Activated naive CD8-positive, alpha-beta T cell treated with anti-CD3 and anti-CD28 coated beads, Interleukin-2, amount 10 ng/mL, durations not matched to agents 7 days and 5 days (primary cell): ENCODE measurements at places on chromosomes 4 and X. TPM values are rescaled to one million over a fixed set of nuclear protein-coding genes. Genes with fewer than 3 reads are reported as not detected.

The EVC gene
- 0.36 TPM for total RNA-seq

The PPEF2 gene
- total RNA-seq, result 0.17 TPM

The RAB40A gene
- total RNA-seq, result 0.26 TPM

The CDS1 gene
- 0.26 TPM for total RNA-seq

The HSD17B13 gene
- total RNA-seq, result 0.48 TPM

The GCNA gene
- 8.5 TPM for total RNA-seq

GRCh38 chrX:152886716-152887115, 11.2 kb upstream of the ZNF185 start:
- no peaks in the 10 kb centered on the region for H3K36me3 ChIP-seq
- H3K27ac ChIP-seq, result no peak overlapping the region
- peaks cover 14% of the 10 kb centered on the region for H3K27me3 ChIP-seq
- no peaks in the 10 kb centered on the region for H3K4me1 ChIP-seq
- DNase-seq, result no peak
- H3K4me3 ChIP-seq, result no peak overlapping the region

DNA sequence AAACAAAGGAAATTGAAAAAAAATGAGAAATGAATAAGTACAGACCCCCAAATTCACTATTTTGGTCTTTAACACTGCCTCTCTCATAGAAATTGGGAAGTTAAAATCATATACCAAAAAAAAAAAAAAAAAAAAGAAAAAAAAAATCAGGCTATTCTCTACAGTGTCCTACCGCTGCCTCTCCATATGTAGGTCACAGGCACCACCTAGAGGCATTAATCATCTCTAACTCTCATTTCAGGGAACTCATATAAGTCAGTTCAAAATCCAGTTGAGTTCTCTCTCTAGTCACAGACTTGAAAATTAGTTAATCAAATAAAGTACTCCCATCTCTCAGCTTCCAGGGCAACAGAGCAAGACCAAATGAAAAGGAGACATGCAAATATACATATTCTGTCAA, 47.9 kb downstream of the COX18 start:
- H3K27me3 ChIP-seq, result peaks cover 9% of the 10 kb centered on the region
- H3K4me1 ChIP-seq, result peaks cover 3% of the 10 kb centered on the region
- no peak overlapping the region for H3K27ac ChIP-seq
- no peak for DNase-seq
- no peak overlapping the region for H3K4me3 ChIP-seq
- no peaks in the 10 kb centered on the region for H3K36me3 ChIP-seq

DNA sequence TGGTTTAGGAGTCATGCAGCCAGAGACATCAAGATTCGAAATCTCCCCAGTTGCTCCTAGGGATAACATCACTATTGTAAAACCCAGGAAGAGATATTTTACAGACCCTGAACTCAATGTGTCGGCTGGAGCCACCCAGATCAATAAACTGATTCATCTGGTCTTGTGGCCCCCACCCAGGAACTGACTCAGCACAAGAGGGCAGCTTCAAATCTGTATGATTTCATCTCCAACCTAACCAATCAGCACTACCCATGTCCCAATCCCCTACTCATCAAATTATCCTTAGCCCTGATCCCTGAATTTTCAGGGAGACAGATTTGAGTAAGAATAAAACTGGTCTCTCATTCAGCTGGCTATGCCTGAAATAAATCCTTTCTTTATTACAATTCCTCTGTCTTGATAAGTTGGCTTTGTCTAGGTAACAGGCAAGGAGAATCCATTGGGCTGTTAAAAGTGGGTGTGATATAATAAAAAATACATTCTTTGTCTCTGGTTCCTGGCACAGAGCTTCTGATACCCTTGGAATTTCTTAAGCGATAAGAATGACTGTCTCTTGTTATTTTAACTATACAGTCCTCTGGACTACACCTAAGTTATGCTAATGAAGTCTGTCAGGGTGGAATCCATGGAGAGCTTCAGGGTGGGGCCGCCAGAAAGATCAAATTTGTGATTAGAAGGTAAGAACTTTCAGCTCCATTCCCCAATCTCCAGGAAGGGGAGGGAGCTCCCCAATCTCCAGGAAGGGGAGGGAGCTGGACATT, 44.3 kb upstream of the TNIP3 start:
- H3K4me3 ChIP-seq, result no peak overlapping the region
- no peak for DNase-seq
- no peaks in the 10 kb centered on the region for H3K4me1 ChIP-seq
- H3K36me3 ChIP-seq, result peaks cover 3% of the 10 kb centered on the region
- H3K27me3 ChIP-seq, result no peaks in the 10 kb centered on the region
- H3K27ac ChIP-seq, result no peak overlapping the region

- H3K27me3 ChIP-seq, result peaks cover 69% of the 10 kb centered on the region
- no peaks in the 10 kb centered on the region for H3K4me1 ChIP-seq
- no peak within 1 kb of the TSS for H3K27ac ChIP-seq
- H3K36me3 ChIP-seq, result no peaks in the 10 kb centered on the region
Observed at GRCh38 chr4:183905081-183905592, at the start of gene STOX2. TSS of gene STOX2 (plus strand) at chr4:183905307. CDS start at chr4:183906791, 1,484 bp downstream.

- no peak for DNase-seq
- H3K4me1 ChIP-seq, result no peaks in the 10 kb centered on the region
- H3K4me3 ChIP-seq, result no peak overlapping the region
- no peak overlapping the region for H3K27ac ChIP-seq
- no peaks in the 10 kb centered on the region for H3K36me3 ChIP-seq
- no peaks in the 10 kb centered on the region for H3K27me3 ChIP-seq
Observed at GRCh38 chr4:16532240-16532970, 306.1 kb upstream of the TAPT1 start.

GRCh38 chr4:182240161-182241130, 2.8 kb upstream of the TENM3 start:
- no peak overlapping the region for H3K27ac ChIP-seq
- H3K4me1 ChIP-seq, result no peaks in the 10 kb centered on the region
- H3K4me3 ChIP-seq, result no peak overlapping the region
- H3K27me3 ChIP-seq, result no peaks in the 10 kb centered on the region
- no peak for DNase-seq

DNA sequence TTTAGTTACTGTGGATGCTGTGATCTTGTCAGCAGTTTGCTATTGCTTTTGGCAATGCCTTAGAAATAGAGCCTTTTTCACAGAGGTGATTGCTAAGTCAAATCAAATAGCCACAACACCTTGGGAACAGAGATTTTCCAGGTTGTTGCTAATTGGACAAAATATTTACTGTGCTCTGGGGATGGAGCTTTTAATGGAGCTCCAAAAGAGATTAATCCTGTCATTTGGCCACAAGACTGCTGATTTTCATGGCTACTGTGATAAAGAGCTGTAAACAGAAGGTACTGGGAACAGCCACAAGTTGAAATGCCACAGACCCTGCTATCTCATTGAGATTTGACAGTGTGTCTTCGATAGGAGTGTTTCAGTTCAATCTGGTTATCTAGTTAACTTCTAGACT, 1715.2 kb upstream of the ADGRL3 start:
- no peak overlapping the region for H3K27ac ChIP-seq
- H3K27me3 ChIP-seq, result no peaks in the 10 kb centered on the region
- no peak for DNase-seq
- no peaks in the 10 kb centered on the region for H3K4me1 ChIP-seq
- no peak overlapping the region for H3K4me3 ChIP-seq

- no peak overlapping the region for H3K27ac ChIP-seq
- H3K36me3 ChIP-seq, result no peaks in the 10 kb centered on the region
- no peak overlapping the region for H3K4me3 ChIP-seq
- H3K4me1 ChIP-seq, result no peaks in the 10 kb centered on the region
- H3K27me3 ChIP-seq, result no peaks in the 10 kb centered on the region
Observed at GRCh38 chrX:30248854-30249253, 1.9 kb downstream of the MAGEB1 start.

- H3K27me3 ChIP-seq, result no peaks in the 10 kb centered on the region
- H3K4me3 ChIP-seq, result no peak overlapping the region
- no peaks in the 10 kb centered on the region for H3K4me1 ChIP-seq
- DNase-seq, result no peak
- H3K36me3 ChIP-seq, result no peaks in the 10 kb centered on the region
- no peak overlapping the region for H3K27ac ChIP-seq
Observed at GRCh38 chr4:30094887-30095286, 625.3 kb upstream of the PCDH7 start.

DNA sequence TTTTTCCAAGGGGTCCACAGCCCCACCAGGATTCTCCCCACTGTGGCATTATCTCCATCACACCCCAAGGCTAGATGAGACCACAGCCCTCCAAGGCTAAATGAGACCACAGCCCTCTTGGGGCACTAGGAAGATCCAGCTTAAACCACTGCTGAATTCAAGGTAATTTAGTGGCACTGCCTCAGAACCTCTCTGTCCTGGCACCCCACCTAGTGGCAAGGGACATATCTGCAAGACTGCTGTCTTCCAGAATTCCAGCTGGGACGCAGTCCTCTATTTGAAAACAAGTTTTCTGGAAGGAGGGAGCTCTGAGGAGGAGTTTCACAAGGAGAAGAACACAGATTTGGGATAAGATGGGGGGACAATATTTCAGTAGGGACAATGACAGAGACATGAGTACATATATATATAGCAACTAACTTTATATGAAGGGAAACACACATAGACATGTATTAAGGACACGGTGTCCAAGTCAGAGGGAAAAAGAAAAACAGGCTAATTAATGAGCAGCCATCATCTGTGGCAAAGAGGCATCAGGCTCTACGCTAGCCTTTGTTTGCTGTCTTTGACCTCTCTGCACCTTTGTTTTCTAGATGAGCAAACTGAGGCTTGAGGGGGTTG, 9.3 kb downstream of the CETN2 start:
- H3K27me3 ChIP-seq, result no peaks in the 10 kb centered on the region
- no peak overlapping the region for H3K27ac ChIP-seq
- no peaks in the 10 kb centered on the region for H3K36me3 ChIP-seq
- no peaks in the 10 kb centered on the region for H3K4me1 ChIP-seq
- DNase-seq, result no peak
- no peak overlapping the region for H3K4me3 ChIP-seq

- no peak for DNase-seq
- no peaks in the 10 kb centered on the region for H3K36me3 ChIP-seq
- no peak overlapping the region for H3K27ac ChIP-seq
- no peak overlapping the region for H3K4me3 ChIP-seq
Observed at GRCh38 chr4:147787204-147787603, 55.3 kb downstream of the ARHGAP10 start.

- H3K36me3 ChIP-seq, result no peaks in the 10 kb centered on the region
- H3K27ac ChIP-seq, result no peak overlapping the region
Observed at GRCh38 chr4:24476282-24476681, 108.1 kb downstream of the DHX15 start.

DNA sequence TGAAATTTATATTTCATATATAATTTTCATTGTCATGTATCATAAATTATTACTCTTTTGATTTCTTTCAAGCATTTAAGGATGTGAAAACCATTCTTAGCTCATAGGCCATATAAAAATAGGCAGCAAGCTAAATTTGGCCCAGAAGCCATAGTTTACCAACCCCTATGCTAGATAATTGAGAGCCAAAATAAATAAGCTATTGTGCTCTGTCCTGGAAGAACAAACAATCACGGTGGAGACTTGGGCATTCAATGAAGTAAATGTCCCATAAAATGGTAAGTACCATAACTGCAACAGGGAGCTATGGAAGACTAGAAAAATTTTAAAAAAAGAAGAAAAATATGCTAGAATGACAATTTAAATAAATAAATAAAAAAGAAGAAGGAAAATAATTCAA, 60.9 kb upstream of the PACRGL start:
- no peaks in the 10 kb centered on the region for H3K4me1 ChIP-seq
- no peak overlapping the region for H3K4me3 ChIP-seq
- DNase-seq, result no peak

GRCh38 chrX:7586126-7586525, 256.8 kb upstream of the VCX start:
- no peak overlapping the region for H3K27ac ChIP-seq
- H3K36me3 ChIP-seq, result no peaks in the 10 kb centered on the region
- DNase-seq, result no peak

DNA sequence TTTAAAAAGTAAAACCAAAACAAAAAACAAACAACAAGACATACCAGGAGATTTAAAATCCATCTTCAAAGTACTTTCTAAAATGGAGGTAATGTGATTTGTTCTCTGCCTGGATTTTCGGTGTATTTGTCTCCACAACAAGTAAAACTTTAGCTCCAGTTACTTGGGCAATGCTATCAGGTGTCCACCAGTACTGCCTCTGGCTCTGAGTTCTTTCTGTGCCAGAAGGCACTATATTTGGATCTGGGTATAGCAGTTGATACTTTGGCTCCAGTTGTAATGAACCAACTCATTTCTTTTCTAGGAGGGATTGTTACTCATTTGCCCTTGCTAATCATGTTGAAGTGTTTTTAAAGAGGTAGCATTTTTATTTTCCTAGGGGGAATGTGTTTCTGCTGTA, 9.5 kb upstream of the PDLIM5 start:
- no peaks in the 10 kb centered on the region for H3K36me3 ChIP-seq
- H3K4me3 ChIP-seq, result no peak overlapping the region
- peaks cover 9% of the 10 kb centered on the region for H3K4me1 ChIP-seq
- peaks cover 18% of the 10 kb centered on the region for H3K27me3 ChIP-seq
- DNase-seq, result no peak

- H3K27ac ChIP-seq, result no peak overlapping the region
- H3K4me1 ChIP-seq, result no peaks in the 10 kb centered on the region
- H3K4me3 ChIP-seq, result no peak overlapping the region
- no peaks in the 10 kb centered on the region for H3K36me3 ChIP-seq
- H3K27me3 ChIP-seq, result no peaks in the 10 kb centered on the region
Observed at GRCh38 chr4:181684310-181684709, 558.9 kb upstream of the TENM3 start.

GRCh38 chr4:87006426-87006675, 71.5 kb downstream of the AFF1 start:
- H3K4me1 ChIP-seq, result peaks cover 26% of the 10 kb centered on the region
- peak overlapping the region; percentile 98 for H3K27ac ChIP-seq
- H3K27me3 ChIP-seq, result no peaks in the 10 kb centered on the region
- peak overlapping the region; percentile 97 for H3K4me3 ChIP-seq
- no peak for DNase-seq

GRCh38 chr4:10007793-10008608, 13.3 kb downstream of the SLC2A9 start:
- H3K27ac ChIP-seq, result no peak overlapping the region
- no peak for DNase-seq
- peaks cover 15% of the 10 kb centered on the region for H3K36me3 ChIP-seq
- H3K27me3 ChIP-seq, result no peaks in the 10 kb centered on the region
- no peak overlapping the region for H3K4me3 ChIP-seq

- no peaks in the 10 kb centered on the region for H3K36me3 ChIP-seq
- no peak overlapping the region for H3K4me3 ChIP-seq
- no peak overlapping the region for H3K27ac ChIP-seq
- H3K4me1 ChIP-seq, result no peaks in the 10 kb centered on the region
Observed at GRCh38 chr4:55931043-55931442, 17.7 kb upstream of the CEP135 start.
